ENCODE measurements at places on chromosomes 6 and 20. TPM values are rescaled to one million over a fixed set of nuclear protein-coding genes. Genes with fewer than 3 reads are reported as not detected.

WFDC2 gene
- total RNA-seq: not detected

DEFB124 gene
- not detected for total RNA-seq

FAM8A1 gene
- total RNA-seq: 4.0 TPM

SLC17A1 gene
- total RNA-seq: not detected

METTL24 gene
- total RNA-seq: not detected

PKIB gene
- total RNA-seq: 0.66 TPM

LBP gene
- 0.99 TPM for total RNA-seq

ULBP2 gene
- 3.8 TPM for total RNA-seq

GPR6 gene
- not detected for total RNA-seq

NRN1 gene
- total RNA-seq: 0.79 TPM

HSF2 gene
- 7.1 TPM for total RNA-seq

LRRC73 gene
- total RNA-seq: 1.2 TPM

ZNF311 gene
- 0.37 TPM for total RNA-seq

SUMO4 gene
- not detected for total RNA-seq

SYNJ2 gene
- total RNA-seq: 66.1 TPM

ALDH8A1 gene
- 0.40 TPM for total RNA-seq

CRIP3 gene
- 0.20 TPM for total RNA-seq

ENPP5 gene
- total RNA-seq: not detected

NEDD9 gene
- total RNA-seq: 36.0 TPM

PET117 gene
- total RNA-seq: 27.6 TPM

C20orf202 gene
- not detected for total RNA-seq

MEI4 gene
- total RNA-seq: not detected

SOBP gene
- 1.1 TPM for total RNA-seq

TGM2 gene
- total RNA-seq: 410 TPM

BANF2 gene
- not detected for total RNA-seq

SLC22A1 gene
- total RNA-seq: 2.8 TPM
